ENCODE measurements at places on chromosomes 4 and X. TPM values are rescaled to one million over a fixed set of nuclear protein-coding genes. Genes with fewer than 3 reads are reported as not detected.

DNA sequence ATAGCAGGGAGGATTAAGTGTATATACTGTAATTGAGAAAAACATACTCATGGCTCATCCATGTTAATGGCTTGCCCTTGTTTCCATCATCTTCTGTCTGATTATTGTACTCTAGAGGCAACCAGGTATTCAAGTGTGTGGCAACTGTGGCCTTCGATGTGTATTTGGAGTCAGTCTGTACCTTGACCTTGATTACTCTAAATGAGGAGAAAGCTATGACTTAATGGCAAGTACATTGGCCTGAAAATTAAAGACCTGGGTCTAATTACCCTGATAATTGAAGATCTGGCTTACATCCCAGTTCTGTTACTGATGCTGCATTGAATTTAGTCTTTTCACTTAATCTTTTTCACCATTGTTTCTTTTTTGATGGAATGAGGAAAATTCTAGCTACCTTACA lies 409.2 kb downstream of the CCSER1 start:
- no peak for DNase-seq

DNA sequence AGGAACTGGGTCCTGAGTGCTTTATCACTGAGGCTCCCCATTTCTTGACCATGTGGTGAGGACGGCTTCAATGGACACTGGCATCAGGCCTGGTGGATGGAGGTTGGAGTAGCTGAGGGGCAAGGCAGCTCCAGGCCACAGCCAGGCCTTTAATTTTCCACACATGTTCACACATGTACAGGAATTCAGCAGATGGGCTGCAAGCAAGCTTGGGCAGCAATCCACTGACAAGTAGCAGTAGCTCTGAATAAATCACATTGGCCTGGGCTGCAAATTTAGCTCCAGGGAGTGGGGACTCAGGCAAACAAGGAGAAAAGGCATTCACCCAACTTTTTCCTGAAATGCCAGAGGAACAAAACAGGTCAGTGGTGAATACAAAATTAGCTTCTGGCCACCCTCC lies 107.8 kb upstream of the SCML1 start:
- no peak for DNase-seq

GRCh38 chr4:176751061-176751460 lies 41.7 kb downstream of the VEGFC start:
- no peak for DNase-seq

Gene MAGEC2
- total RNA-seq: not detected

Gene PAGE5
- not detected for total RNA-seq

- DNase-seq: no peak
Measured at GRCh38 chrX:68115371-68115770, 317.9 kb downstream of the OPHN1 start.

DNA sequence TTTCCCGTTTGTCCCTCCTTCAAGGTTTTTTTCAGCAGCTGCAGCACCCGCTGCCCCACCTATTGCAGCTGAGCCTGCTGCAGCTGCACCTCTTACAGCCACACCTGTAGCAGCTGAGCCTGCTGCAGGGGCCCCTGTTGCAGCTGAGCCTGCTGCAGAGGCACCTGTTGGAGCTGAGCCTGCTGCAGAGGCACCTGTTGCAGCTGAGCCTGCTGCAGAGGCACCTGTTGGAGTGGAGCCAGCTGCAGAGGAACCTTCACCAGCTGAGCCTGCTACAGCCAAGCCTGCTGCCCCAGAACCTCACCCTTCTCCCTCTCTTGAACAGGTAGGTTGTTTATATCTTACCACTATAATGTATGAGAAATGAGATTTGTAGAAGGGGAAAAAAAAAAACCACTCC lies 4.5 kb downstream of the PRR27 start:
- DNase-seq: no peak

Gene GBA3
- not detected for total RNA-seq

GRCh38 chrX:46991664-46992063 lies 79.4 kb downstream of the JADE3 start:
- DNase-seq: no peak

DNA sequence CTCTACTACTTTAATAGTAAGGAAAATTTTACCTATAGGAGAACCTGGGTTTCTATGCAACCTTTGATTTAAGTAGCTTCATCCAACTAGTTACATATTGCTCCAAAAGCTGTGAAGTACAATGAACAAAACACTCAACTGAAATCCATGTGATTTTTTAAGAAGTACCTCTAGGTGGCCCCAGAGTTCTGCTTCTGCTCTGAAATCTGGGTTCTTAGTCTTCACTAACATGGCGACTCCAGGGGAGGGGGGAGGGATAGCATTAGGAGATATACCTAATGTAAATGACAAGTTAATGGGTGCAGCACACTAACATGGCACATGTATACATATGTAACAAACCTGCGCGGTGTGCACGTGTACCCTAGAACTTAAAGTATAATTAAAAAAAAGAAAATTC lies 73.4 kb upstream of the MAGEB2 start:
- no peak for DNase-seq

- no peak for DNase-seq
Measured at GRCh38 chrX:15761564-15762191, 23.6 kb downstream of the CA5B start.

Gene SHOX
- not detected for total RNA-seq
